ENCODE measurements at places on chromosomes 2 and 18.
A peak's percentile ranks its signal among the peaks of the same experiment; 100 is the strongest.

- no peak for DNase-seq
Observed at GRCh38 chr18:75895135-75895534, 467.6 kb upstream of the SMIM21 start.

DNA sequence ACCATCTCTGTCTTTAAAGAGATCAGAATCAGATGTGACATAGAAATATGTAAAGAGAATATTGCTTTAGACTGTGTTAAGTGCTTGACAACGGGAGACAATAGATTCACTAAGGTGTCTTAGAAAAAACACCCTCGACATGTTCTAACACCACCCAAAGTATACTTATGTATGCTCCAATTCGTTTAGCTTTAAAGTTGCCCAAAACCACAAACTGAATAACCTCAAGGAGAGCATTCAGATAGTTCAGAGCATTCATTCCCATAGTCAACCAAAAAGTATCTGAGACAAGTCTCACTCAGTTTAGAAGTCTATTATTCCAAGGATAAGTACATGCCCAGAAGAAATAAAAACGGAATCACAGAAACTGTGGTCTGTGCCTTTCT, 96.4 kb downstream of the KYNU start:
- DNase-seq, result no peak

- DNase-seq, result no peak
Observed at GRCh38 chr2:16658076-16658739, 7.4 kb downstream of the CYRIA start.

- no peak for DNase-seq
Observed at GRCh38 chr2:38615237-38615636, 12.5 kb upstream of the HNRNPLL start.

- no peak for DNase-seq
Observed at GRCh38 chr2:210752532-210752931, 196.1 kb downstream of the CPS1 start.

DNA sequence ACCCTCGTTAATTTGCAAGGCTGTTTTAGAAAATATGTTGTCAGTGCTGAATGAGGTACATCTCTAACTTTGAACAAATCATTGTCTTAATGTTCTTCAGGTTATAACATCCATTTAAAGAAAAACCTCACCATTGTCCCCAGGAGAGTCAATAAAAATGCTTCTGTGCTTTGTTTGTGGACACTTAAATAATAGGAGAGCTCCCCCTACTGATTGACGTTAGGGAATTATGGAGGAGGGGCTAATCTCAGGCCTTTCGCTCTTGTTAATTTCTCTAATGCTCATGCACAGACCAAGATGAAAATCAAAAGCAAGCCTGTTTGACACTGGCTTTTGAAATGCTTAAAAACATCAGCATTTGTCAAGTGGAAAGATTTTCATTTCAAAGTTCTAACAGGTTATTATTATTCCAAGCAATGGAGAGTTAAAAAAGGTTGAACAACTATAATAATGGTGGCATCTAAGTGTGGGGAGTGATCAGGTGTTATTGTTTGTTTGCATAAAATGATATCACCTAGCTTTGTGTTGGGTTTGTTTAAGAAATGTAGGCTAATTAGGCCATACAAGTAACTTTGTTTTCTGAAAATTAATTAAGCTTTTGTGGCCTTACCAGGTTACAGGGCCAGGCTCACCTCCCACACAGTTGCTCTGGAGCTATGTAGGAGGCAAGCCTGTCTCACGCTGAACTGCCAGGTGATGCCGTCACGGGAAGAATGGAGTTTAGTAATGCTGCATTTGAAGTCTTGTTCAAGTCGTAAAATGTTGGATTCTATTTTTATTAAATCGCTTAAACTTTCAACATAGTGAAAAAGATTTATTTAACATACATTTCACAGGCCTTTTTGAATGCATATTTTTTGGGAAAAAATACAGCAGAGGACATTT, 51.7 kb upstream of the SMIM21 start:
- DNase-seq, result no peak

GRCh38 chr2:221518201-221518934, 53.7 kb downstream of the EPHA4 start:
- DNase-seq, result no peak

GRCh38 chr2:55090702-55091101, 40.5 kb upstream of the RTN4 start:
- no peak for DNase-seq

- no peak for DNase-seq
Observed at GRCh38 chr18:51151568-51152511, 45.6 kb downstream of the MEX3C start.

DNA sequence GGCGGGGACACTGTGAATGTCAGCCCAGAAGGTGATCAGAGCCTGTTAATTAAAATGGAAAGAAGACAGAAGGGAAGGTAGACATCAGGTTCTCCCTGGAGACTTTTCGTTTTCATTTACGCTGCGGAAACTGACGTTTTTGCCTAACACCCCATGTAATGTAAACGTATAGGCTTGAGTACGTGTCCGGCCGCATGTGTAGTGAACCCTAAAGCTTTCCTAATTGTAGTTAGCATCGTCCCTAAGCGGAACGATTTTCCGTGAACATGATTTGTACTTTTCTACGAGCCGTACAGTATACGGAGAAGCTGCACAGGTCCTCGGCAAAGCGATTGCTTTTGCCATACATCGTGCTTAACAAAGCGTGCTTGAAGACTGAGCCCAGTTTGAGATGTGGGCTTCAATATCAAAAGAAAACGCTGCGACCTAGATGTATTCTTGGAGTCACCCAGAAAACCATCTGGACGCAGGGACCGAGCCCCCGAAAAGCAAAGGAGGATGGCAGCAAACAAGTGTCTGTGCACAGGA, 284 bp downstream of the TIMM21 start:
- DNase-seq, result no peak

DNA sequence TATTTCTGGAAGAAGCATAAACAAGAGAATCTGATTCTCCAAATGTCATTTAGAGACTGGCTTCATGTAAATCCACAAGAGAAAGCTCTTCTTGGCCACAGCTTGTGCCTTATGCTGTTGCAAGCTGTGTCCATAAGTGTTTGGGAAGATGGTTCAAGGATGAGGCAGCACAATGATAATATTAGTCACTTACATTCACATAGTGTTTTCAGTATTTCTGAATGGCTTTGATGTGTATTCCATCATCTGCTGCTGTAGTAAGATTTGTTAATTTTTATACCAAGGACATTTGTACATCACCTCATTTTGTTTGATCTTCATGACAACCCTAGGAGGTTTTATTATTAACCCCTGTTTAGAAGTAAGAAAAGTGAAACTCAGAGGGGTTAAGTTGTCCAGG, 29.9 kb downstream of the CREG2 start:
- DNase-seq, result no peak

DNA sequence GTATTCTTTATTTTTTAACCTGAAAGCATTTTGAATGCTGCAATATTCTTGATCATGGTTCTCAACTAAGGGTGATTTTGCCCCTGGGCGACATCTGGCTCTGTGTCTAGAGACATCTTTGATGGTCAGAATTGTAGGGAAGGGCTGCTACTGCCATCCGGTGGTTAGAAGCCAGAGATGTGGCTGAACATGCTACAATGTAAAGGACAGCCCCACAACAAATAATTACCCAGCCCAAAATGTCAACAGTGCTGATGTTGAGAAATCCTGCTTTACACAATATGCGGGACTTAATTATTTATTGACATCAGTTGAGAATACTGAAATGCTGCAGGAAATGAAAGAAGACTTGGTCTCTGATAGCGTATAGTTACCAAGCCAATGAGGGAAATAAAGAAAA, 37.5 kb upstream of the SERPINB2 start:
- peak; percentile 35 for DNase-seq

DNA sequence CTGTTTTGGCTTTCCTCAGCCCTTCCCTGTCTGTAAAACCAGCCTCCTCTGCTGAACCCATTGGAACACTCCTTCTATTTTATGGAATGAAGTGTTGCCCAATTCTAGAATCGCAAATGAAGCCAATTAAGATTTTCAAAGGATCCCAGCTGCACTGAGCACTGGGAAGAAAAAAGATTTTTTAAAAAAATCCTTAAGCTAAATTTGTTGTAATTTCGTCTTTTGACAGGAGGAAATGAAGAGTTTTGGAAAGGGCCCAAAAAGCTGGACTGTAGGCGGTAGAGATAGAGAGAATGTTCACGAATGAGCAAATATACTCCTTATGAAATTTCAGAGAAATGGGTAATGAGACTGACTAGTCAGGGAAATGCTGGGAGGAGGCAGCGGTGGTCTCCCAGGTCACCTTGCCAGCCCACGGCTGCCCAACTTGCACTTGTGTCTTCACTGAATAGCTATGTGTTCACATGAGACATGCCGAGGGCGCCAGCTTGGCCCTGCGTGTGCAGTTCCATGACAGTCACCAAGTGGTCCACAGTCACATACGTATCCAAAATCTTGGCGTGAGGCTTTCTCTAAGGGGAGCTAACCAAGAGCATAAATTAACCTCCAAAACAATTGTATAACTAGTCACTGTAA, 69.9 kb downstream of the SGPP2 start:
- DNase-seq, result no peak

DNA sequence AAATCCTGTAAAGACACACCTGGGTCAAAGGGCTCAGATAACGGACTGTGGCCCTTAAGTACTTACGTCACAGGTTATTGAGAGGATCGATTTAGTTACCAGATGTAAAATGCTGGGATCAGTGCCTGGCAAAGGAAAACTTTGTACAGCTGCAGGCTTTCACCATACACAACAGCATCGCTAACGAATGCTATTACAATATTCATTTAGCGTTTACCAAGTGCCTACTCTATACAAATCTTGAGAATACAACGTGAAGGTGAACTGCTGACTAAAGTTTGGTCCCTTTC, 619 bp upstream of the MSH6 start:
- DNase-seq, result no peak

- no peak for DNase-seq
Observed at GRCh38 chr2:230447455-230448451, 31.8 kb downstream of the SP100 start.

DNA sequence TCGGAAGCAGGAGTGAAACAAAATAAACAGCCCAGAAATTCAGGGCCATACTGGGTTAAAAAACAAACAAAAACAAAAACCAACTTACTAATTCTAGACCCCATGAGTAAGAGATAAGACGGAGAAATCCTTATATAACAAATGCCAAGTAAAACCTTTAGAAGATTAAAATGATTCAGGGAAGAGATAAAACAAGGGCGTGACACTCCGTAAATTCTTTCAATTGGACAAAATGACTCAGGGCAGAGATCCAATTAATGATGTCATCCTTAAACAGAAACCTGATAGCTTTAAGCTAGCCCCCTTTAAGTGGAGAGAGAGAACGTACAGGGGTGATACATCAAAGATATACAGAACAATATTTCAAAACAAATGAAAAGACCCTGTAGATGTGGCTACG, 317.4 kb downstream of the NBAS start:
- DNase-seq, result no peak

DNA sequence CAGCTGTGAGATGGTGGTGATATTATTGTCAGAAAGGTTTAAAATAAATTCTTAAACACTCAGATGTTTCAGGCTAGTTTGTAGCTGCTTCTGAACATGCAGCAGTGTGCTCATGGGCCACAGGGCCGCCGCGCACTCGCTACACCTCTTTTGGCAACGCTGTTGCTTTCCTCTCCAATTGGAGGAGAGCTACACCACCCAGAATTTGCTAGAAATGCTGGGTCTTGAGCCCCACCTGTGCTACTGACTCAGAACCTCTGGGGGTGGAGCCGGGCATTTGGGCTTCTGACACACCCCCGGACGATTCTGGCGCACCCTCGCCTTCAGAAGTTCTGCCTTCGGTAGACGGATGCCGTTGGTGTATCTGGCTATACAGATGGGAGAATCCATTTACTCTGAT, 15.7 kb downstream of the LRRFIP1 start:
- no peak for DNase-seq

DNA sequence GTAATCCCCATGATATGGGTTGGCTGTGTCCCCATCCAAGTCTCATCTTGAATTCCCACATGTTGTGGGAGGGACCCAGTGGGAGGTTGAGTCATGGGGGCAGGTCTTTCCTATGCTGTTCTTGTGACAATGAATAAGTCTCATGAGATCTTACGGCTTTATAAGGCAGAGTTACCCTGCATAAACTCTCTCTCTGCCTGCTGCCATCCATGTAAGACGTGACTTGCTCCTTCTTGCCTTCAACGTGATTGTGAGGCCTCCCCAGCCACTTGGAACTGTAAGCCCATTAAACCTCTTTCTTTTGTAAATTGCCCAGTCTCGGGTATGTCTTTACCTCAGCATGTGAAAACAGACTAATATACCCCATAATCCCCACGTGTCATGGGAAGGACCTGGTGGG, 61.9 kb upstream of the LDAH start:
- no peak for DNase-seq

Data from neural crest cell (in vitro differentiated cells).